ENCODE measurements at places on chromosomes 16 and 17.

- DNase-seq: no peak
Measured at GRCh38 chr16:56848029-56848936, 16.7 kb upstream of the SLC12A3 start.

- peak; percentile 92 for DNase-seq
Measured at GRCh38 chr17:44308320-44308818, at the start of gene RUNDC3A. TSS of gene RUNDC3A (plus strand) at chr17:44308601. CDS start at chr17:44308833, 232 bp downstream.

- no peak for DNase-seq
Measured at GRCh38 chr16:30066761-30067583, 1.4 kb downstream of the ALDOA start.

DNA sequence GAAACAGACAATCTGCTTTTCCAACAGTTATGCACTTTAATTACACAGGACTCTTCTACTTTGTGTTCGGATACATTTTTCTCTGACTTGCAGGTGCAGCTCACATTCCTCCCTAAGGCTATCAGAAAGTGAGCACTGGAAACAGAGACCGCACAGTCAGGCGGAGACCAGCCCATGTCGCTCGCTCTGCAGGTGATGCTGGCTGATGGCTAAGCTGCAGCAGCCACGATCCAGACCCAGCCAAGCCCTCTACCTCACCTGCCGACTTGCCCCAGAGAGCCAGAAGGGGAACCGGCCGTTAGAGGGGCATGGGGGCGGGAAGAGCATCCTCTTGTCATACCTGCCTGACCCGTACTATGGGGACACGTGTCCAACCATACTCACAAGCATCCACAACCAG lies 33.8 kb downstream of the MAP1LC3B start:
- DNase-seq: no peak

DNA sequence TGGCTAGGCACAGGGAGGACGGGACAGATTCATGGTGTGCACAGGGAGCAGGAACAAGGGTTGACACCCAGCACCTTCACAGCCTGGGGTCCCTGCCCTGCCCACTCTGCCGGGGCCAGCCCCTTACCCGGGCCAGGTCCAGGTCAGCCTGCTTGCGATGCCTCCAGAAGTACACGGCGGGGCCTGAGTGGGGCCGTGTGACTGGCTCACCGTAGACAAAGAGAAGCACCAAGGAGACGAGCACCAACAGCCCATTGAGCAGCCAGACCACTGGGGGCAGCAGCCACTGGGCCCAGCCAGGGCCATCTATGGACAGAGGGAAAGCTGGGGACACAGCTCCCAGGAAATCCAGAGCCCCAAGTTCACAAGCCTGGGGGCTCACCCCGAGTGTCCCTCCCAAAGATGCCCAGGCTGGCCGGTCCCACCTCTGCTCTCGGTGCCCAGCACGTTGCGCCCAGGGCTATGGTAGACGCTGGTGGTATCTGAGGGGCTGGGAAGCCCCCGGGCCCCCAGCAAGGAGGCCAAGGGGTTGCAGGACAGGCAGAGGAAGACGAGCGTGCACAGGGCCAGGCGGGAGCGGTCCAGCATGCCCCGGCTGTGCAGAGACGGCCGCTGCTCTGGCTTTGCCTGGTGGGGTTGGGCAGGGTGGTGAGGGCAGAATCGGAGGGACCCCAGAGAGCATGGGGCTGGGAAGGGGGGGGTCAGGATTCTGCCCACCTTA lies 19.8 kb downstream of the SREBF1 start:
- DNase-seq: no peak

GRCh38 chr17:12349297-12349696 lies 316.4 kb upstream of the MYOCD start:
- DNase-seq: no peak

DNA sequence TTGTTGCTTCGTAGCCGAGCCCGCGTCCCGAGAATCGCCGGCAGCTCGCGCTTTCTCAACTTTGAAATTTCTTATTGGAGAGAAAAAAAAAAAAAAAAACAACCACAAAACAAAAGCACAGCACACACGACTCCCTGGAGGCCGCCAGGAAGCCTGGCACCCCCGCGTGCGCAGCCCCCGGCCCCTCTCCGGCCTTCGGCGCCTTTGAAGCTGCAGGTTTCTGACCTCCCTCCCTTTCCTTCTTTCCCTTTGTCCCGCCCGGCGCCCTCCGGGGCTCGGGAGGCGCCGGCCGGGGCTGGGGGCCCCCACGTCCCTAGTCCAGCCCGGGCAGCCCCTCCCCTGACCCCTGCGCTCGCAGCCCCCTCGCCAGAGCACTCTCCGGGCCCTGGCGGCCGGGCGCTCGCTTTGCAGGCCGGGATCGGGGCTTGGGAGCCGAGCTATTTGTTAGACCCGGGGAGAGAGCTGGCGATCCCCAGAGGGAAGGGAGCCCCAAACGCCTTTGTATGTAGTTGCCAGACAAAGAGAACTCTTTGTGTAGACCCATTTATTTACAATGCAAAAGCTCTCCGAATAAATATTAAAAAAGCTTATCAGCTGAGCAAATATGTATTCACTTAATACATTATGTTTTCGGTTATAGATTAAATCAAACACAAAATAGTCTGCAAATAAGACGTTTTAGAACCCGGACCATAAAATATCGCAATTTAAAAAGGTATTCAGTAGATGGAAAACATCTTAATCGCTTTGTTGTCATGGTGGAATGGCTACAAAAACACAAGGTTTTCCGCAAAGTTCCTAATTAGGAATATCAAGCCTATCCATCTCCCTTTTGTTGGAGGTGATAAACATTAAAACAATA lies 2.3 kb downstream of the BAHCC1 start:
- no peak for DNase-seq

- DNase-seq: no peak
Measured at GRCh38 chr17:47968836-47969235, 2.1 kb upstream of the CDK5RAP3 start.

- peak; percentile 59 for DNase-seq
Measured at GRCh38 chr16:85291302-85292148, 179.3 kb upstream of the CIBAR2 start.
